ENCODE measurements at places on chromosomes 4 and X.

DNA sequence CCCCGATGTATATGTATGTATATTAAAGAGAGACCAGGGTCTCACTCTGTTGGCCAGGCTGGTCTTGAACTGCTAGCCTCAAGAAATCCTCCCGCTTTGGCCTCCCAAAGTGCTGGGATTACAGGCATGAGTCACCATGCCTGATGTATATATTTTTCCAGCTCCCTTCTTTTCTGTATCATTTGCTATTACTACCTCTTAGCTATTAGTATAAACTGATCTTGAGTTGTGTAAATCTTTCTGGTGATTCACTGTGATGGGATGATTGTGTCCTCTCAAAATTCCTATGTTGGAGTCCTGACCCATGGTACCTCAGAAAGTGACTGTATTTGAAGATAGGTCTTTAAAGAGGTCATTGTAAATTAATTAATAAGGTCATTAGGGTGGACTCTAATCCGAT is 53.1 kb downstream of the HPRT1 start:
- DNase-seq, result no peak

- DNase-seq, result no peak
Measured at GRCh38 chr4:22875587-22876257, 183.0 kb downstream of the GBA3 start.

DNA sequence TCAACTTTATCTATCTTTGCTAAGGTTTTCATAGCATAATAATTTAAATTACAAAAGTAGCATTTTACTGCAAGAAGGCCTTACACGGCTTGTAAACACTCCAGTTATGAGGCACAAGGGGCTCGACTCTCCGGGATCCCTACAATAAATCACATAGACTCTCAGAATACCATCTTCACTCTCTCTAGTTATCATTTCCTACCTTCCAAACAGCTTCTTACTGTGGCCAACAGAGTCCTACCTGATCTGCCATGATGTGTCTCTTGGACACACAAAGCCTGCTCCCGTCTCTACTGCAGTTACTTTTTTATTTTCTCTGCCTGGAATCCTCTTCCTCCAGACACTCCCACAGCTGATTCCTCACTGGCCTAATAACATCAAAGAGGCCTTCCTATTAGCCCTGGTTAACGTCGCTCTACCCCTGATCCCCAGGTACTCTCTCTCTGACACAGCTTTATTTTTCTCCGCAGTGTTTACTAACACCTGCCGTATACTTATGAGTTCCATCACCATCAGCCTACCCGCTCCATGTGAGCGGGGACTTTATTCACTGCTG is 559.6 kb upstream of the DIPK2B start:
- no peak for DNase-seq

GRCh38 chr4:153115322-153116290 is 88.6 kb upstream of the TRIM2 start:
- peak; percentile 62 for DNase-seq

GRCh38 chr4:113899271-113900070 is 80.0 kb downstream of the ARSJ start:
- DNase-seq, result no peak

DNA sequence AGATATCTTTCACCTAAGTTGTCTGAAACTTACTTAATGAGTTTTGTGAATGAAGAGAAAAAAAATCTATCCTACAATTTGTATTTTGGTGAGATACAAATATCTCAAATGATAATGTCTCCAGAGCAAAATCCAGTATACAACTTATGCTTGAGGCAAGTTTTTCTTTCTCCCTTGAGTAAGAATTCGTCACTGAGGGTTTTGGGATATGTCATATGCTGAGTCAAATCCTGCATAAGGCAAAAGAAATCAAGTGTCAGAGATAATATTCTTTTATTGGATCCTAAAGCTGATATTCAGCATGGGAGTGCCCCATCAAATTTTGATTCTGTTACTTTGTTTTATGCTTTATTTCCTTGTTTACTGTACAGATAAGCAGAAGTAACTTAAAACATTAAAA is 1308.6 kb downstream of the ARAP2 start:
- DNase-seq, result no peak

GRCh38 chrX:13373431-13374187 is 53.8 kb upstream of the ATXN3L start:
- no peak for DNase-seq

DNA sequence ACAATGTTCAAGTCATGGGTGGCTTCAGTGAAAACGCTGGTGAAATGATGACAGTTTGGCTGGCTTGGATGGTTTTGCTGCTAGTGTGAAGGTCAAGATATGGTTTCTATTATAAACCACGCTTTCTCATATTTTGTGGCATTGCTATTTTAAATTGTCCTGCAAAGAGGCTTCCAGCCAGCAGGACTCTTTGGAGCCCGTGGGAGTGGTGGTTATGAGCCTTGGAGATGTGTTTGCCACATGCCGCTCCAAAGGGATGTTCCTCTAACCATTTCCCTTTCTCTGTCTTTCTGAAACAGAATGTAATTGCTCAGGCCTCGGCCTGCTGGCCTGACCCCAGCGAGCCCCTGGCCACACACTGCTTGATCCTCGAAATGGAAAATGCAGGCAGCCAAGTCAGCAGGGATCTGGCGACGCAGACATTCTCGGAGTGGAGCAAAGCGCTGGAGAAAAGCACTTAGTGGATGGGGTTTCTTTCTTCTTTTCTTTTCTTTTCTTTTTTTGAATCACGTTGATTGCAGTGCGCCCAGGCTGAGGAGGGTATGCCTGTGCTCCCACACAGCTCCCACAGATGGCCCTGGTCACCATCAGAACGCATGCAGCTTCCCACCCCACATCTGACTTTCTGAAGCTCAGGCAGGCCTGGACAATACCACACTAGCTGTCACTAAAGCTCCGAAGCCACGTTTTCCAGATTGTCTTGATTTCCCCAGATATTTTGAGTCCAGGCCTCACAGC is 114.0 kb downstream of the ENPP6 start:
- DNase-seq, result no peak

DNA sequence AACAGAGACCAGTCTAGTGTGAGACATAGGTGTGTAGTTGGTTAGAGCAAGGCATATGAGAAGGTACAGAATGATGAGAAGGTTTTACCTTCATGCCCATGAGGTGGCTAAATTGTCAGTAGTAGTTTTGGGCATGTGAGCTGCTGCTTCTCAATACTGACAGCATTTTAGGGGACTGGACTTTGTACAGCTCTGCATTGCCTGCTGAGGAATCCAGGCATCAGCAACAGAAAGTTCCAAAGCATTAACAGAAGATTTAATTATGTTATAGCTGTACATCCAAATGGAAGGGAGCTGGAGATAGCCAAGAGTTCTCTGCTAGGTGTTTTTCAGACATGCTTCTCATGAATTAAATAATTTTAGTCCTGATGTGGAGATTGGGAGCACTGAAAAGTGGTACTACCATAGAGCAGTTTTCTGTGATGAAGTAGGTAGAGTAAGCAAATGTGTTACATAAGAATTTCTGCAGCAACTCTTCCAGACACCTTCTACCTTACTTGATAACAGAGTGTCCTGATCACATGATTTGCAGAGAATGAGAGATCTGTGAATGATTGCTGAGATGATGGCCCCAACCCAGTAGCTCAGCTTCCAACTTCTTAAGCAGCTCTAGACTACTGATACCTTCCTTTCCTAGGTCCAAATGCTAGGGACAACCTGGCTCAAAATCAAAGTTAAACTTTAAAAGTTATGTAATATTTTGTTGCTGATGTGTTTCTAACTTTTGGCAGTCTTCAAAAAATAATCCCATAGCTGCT is 30.4 kb downstream of the FNIP2 start:
- DNase-seq, result no peak

GRCh38 chr4:10157478-10158332 is 41.1 kb upstream of the WDR1 start:
- DNase-seq, result peak; percentile 6

DNA sequence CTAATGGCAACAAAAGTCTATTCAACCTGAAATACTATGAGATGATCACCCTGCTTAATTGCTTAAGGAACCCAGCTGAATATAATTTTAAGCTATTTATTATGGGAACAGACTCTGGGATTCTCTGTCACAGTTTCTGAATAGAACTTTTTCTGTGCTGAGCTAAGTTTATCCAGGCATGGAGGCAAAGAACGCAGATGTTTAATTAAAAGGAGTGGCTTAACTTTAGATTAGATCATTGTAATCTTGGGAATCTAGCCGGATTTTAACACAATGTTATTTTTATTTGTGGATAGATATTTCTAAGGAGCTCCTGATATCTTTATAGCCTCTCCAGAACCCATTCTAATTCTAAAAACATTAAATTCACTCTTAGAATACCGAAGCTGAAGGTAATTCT is 353.4 kb downstream of the STIM2 start:
- no peak for DNase-seq

GRCh38 chr4:88674979-88675378 is 22.6 kb downstream of the NAP1L5 start:
- DNase-seq, result no peak

- peak; percentile 29 for DNase-seq
Measured at GRCh38 chr4:87073199-87074120, 138.6 kb downstream of the AFF1 start.

- DNase-seq, result no peak
Measured at GRCh38 chrX:50579955-50580354, 109.3 kb upstream of the DGKK start.

DNA sequence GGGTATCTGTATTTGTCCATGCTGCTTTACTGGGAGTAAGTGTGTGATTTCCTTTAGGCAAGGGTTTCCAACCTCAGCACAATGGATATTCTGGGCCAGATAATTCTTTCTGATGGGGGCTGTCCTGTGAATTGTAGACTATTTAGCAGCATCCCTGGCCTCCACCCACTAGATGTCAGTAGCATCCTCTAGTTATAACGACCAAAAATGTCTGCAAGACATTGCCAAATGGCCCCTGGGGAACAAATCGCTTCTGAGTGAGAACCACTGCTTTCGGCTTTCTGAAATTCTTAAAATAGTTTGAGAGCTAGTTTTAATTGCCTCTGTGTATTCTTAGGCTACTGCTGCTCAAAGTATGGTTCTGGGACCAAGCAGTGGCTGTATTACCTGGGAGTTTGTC is 81.2 kb upstream of the GPM6B start:
- DNase-seq, result no peak

DNA sequence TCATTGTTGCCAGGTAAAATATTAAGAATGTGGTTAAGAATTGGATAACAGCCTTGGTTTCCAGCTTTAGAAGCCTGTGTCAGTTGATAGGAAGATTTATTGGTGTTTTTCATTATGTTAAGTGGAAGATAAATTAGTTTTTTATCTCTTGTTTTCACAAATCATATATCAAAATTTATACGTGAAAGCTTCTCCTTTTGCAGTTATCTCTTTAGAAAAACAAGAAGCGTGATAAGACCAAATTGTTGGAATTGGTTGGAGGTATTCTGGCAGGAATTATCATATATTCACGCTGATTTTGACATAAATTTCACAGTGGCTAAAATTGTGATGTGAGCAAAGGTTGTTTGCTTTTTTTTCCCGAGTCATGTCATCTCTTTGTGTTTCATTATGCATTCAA is 90.6 kb downstream of the FRMPD4 start:
- no peak for DNase-seq

GRCh38 chr4:185463541-185463940 is 8.0 kb downstream of the CCDC110 start:
- DNase-seq, result no peak

GRCh38 chr4:52926196-52926974 is 64.3 kb downstream of the RASL11B start:
- no peak for DNase-seq

DNA sequence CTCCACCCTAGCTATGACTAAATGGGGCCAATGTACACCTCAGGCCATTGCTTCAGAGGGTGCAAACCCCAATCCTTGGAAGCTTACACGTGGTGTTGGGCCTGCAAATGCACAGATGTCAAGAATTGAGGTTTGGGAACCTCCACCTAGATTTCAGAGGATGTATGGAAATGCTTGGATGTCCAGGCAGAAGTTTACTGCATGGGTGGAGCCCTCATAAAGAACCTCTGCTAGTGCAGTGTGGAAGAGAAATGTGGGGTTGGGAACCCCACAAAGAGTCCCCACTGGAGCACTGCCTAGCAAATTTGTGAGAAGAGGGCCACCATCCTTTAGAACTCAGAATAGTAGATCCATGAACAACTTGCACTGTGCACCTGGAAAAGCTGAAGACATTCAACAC is 284.1 kb downstream of the ANTXR2 start:
- DNase-seq, result no peak

DNA sequence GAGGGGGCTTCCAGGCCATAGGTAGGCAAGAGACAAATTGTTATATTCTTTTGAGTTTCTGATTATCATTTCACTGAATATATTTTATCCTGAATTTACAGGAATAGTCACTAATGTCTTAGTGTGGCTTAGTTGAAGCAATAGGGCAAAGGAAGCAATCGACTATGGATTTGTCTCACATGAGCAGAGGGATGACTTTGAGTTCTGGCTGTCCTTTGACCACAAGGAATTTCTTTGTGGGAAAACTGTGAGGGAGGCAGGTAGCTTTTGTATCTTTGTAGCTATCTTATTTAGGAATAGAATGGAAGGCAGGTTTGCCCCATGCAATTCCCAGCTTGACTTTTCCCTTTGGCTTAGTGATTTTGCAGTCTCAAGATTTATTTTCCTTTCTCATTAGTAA is 207.3 kb upstream of the ANXA10 start:
- DNase-seq, result no peak

DNA sequence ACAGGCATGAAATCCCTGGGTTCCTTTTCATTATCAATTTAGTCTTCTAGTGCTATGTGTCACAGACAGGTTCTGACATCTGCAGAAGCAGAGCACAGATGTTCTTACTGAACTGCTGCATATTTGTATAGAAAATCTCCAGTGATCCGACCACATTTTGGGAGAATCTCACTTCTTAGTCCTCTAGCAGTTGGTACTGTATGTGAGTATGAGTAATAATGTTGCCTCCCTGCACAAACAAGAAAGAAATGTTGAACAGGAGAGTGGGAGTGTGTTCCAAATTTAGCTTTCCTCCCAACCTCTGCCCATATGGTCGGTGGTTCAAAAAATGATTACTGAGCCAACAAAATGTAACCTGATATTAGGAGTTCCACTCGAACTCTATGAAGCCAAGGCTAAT is 165.3 kb upstream of the GPC4 start:
- no peak for DNase-seq

DNA sequence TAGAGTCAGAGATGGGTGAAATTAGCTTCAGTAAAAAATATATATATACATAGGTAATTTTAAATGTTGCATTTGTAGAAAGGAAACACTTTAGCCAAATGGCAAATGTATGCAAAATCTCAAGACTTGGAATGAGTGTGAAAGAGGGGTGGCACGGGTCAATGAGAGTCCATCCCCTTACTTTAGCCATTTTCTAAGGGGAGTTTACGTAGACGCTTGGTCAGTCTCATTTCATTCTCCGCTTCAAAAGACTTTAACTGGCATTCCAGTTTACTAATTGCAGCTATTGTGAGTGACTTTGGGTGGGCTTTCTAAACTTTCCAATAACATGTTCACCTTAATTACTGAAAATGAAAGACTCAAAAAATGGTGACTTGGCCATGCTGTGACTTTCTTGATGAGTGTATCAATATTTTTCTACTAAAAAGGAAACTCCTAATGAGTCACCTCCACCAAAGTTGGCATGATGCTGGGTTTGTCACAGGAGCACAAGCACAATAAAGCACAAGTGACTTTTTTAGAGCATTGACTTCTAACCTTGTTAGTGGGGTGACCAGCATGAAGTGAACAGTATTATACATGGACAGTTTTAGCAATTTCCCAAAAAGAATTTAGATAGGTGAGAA is 356.0 kb upstream of the RASGEF1B start:
- no peak for DNase-seq

- DNase-seq, result no peak
Measured at GRCh38 chr4:91171217-91171616, 1044.0 kb downstream of the CCSER1 start.
